ENCODE measurements at places on chromosomes 7 and 10.
A peak's percentile ranks its signal among the peaks of the same experiment; 100 is the strongest.

DNA sequence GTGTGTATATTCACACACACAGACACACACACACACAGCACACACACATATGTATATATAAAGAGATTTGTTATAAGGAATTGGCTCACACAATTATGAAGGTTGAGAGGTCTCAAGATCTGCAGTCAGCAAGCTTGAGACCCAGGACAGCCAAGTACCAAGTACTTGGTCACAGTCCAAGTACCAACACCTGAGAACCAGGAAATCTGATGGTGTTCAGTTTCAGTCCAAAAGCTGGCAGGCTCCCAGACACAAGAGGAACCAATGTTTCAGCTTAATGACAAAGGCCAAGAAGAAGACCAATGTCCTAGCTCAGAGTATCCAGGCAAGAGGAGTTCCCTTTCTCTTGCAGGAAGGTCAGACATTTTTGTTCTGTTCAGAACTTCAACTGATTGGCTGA lies 780.2 kb downstream of the MAGI2 start:
- no peak for DNase-seq

DNA sequence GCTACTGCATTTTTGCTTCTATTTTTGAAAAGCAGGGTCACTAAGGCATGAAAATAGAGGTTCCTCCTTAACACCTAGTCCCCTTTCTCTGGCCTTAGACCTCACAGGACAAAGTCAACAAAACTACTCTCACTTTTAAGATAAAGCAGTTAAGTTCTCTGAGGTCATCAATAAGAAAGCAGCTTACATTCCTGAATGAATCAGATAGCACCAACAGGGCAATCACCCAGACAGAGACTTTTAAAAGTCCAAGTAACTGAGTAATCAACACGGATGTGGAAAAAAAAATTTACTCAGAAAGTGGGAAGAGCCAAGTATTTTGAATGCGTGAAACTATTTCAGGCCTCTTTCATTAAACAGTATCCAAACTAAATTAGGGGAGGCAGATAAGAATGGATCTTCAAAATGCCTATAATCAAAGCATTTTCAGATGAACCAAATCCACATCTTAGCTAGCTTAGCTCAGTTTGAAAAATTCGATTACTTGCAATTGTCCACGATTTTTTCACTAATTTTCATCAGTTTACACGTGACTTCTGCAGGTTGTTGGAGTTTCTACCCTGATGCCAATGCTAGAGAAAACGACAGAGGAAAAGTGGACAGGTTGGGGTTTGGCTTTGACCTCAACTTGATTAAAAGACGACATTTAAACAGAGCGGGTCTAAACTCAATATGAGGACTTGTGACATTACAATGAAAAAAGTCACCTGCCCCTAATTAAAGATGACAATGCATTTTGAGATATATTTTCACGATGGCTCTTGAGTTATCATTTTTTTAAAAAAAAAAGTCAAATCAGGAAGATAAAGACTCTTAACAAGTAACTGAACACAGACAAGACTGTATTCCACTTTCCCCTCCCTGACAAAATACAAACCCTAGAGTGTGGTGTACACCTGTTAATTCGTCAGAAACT lies 1.6 kb downstream of the BEND7 start:
- no peak for DNase-seq

- DNase-seq: no peak
Observed at GRCh38 chr7:103123529-103123928, 25.4 kb downstream of the NAPEPLD start.

- no peak for DNase-seq
Observed at GRCh38 chr10:79206300-79207095, 137.7 kb downstream of the ZMIZ1 start.

DNA sequence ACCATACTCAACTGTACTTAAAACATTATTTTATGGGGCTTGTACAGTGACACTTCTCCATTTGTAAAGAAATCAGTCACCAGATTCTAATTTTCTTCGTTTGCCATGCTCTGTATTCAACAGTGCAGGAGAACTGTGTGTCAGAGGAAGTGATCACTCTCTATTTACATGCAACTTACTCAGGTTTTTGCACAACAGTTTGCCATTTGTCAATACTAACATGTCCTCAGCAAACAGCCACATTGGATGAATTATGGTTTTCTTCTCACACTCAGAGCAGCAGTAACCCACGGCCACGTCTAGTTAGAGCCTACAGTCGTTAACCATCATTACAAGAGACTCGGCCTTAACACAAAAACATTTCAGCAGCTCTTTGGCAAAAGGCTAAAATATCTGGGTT lies 69.2 kb upstream of the SP4 start:
- no peak for DNase-seq

DNA sequence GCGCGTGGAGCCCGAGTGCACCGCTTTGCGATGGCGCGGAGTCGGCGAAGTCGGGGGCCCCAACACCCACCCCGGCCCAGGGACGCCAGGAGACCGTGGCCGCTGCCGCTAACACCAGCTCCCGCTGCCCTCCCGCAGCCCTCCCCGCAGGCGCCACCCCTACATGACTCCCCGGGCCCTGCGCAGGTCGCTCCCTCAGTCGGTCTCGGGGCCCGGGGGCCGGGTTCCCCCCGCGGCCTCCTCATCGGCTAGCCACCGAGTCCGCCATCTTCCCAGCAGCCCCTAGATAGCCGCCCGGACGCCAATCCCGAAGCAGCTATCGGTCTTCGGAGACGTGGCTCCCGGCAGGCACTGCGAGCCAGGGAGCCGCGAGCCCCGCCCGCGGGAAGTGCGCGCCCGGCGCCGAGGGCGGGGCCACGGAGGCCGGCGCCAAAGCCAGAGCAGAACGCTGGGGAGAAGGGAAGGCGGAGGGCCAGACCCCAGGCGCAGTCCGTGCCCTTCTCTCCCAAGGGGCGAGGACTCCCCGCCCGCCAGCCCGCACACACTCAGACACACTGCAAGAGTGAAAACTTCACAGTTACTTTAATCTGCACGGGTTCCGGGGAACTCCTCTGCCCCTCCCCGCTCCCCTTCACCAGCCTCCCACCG lies at the start of gene FASTK:
Gene FASTK, minus strand, starts transcription at position 288 of the 648 bp plus-strand sequence. Its CDS starts 43 bp downstream, at position 245.
- peak; percentile 90 for DNase-seq

GRCh38 chr10:12679636-12680035 lies 321.9 kb downstream of the CCDC3 start:
- DNase-seq: no peak
